Hair follicular keratinocyte (primary cell): ENCODE measurements at places on chromosomes 7 and 10. TPM values are rescaled to one million over a fixed set of nuclear protein-coding genes. Genes with fewer than 3 reads are reported as not detected.

Gene EMX2
- total RNA-seq = 1.2 and 2.3 TPM in 2 replicates

Gene WNT8B
- not detected in 2 replicates for total RNA-seq

Gene AFAP1L2
- 40.2 and 40.5 TPM in 2 replicates for total RNA-seq

Gene OR2A5
- total RNA-seq = not detected in 2 replicates

Gene C1GALT1
- total RNA-seq = 27.6 and 63.6 TPM in 2 replicates
